Hematopoietic multipotent progenitor cell treated with erythropoietin and hydrocortisone succinate and interleukin-3 and kit ligand, for 15 days (in vitro differentiated cells): ENCODE measurements at places on chromosomes 2 and 18.

- DNase-seq: no peak
Measured at GRCh38 chr2:215870088-215870490, 143.3 kb downstream of the MREG start.

DNA sequence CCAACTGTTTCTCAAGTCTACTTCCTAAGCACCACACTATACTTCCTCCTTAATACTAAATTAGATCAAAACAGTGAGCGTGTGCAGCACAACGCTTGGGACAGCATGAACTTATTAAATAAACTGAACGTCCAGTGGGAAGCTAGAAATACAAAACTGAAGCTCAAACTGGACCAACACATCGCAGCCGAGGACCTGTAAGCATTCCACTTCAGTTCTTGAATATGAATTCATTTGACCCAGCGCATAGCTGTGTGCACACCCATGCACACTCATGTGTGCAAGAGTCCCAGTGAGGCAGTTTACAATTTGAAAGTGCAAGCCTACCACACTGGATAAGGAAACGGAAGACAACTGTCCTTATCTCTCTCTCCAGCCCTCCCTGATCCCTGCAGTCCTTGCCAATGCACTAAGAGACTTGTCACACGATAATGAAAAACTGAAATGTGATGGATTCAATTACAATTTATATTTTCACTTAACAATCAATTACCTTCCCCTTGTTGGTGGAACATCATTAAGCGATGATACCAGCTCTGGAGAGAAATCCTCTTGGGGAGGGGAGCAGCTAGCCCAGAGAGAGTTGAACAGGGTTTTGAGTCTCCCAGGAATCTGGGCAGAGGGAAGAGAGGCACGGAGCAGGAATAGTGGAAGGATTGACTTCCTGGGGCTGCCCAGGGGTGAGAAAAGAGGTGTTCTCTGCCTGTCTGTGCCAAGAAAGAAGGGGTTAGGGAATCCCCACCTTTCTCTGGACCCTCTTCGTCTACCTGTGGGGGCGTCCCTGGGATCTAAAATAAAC is 186.5 kb upstream of the KLHL29 start:
- DNase-seq: no peak

GRCh38 chr18:22412176-22412911 is 5.4 kb downstream of the CTAGE1 start:
- no peak for DNase-seq

DNA sequence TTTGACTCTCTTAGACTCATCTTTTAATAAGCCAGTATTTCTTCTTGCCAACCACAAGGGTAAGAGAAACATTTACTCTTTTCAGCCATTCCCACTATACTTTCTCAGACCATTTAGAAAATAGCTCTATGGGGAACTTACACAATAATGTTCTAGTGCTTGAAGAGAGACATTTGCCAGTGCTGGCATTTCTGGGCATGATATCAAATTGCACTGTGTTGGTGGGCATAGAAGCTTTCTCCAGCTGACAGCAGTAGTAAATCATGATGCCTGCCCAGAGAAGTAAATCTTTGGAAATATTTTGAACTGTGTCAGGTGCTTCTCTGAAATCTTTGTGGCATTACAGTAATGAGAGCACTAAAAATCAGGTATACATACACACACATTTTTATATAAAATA is 346.6 kb downstream of the CBLN2 start:
- no peak for DNase-seq

GRCh38 chr2:196337208-196337953 is 166.0 kb upstream of the STK17B start:
- peak; percentile 14 for DNase-seq

DNA sequence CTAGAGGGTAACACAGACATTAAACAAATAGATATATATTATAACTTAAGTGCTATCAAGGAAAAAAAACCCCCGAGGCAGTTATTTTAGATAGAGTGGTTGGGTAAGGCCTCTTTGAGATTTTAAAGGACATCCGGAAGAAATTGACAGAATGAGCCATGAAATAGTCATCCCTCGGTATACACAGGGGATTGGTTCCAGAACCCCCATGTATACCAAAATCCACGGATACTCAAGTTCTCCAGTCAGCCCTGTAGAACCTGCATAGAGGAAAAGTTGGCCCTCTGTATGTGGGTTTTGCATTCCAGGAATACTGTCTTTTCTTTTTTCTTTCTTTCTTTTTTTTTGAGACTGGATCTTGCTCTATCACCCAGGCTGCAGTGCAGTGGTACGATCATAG is 2.0 kb downstream of the DHX57 start:
- DNase-seq: no peak

GRCh38 chr2:85710687-85711577 is 16.8 kb downstream of the GNLY start:
- DNase-seq: no peak

GRCh38 chr18:32804134-32804888 is 31.5 kb upstream of the KLHL14 start:
- no peak for DNase-seq

DNA sequence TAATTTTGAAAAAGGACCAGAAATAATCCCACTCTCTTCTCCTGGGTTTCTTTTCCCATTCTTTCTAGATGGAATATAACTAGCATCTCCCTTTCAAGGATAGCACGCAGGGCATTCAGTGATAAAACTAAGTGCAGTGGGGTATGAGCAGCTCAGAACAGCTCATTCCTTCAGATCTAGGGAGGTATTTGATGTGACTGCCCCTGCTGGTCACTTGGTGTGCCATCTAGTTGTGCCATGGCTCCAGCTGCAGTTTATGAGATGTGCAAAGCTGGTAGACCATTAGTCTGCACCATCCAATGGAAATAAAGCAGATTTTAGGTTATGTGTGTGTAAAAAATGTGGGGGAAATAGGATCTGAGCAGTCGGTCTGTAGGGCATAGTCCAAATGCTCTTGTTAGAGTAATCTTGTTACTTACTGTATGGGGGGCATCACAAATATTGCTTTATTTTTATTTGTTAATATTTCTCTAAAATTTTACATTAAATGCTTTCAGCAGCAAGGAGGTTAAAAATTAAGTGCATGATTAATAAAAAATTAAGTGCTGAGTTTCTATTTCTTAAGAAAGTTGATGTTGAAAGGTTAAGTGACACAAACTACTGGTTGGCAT is 38.9 kb downstream of the CTAGE1 start:
- DNase-seq: no peak

DNA sequence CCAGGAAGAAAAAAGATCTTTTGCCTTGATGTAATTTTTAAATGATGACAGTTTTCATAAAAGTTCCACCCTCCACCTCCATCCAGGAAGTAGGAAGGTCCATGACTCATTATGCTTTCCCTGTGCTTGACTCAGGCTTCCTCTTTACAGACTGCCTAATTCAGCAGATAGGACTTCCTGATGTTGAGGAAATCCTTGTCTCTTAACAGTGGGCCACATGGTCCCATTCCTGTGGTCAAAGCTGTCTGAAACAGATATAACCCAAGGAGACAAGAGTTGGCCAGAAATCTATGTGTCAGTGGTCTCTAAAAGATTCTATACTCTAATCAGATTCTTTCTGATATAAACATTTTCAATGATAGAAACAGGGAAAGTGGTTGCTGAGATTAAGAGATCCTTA is 119.1 kb downstream of the BAZ2B start:
- no peak for DNase-seq

- no peak for DNase-seq
Measured at GRCh38 chr2:160635488-160635887, 141.9 kb upstream of the RBMS1 start.

DNA sequence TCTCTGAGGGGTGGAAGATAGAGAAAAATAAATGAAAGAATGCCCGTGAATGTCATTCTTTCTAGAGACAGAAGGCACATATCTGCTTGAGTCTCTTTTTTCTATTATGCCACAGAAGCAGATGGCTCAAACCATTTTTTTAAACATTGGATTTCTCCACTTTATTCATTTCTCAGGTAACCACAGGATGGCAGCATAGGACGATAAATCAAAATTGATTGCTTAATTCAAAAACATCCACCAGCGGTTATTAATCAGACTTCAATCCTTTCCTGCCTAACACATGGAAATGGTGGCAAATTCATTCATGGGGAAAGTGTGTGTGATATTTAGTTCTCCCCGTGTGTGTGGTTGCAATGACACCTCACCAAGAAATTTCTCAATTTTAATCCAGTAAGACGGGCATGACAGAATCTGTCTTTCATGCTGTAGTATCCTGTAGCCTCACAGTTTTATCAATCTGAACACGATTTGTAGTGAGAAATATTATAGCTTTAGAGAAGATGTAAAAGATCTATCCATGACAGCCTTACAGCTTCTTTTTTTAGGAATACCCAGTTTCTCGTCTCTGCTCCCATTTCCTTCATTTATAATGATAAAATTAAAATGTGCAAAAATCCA is 72.2 kb downstream of the DSC3 start:
- DNase-seq: no peak

- DNase-seq: no peak
Measured at GRCh38 chr2:159228081-159228581, 58.4 kb downstream of the WDSUB1 start.

DNA sequence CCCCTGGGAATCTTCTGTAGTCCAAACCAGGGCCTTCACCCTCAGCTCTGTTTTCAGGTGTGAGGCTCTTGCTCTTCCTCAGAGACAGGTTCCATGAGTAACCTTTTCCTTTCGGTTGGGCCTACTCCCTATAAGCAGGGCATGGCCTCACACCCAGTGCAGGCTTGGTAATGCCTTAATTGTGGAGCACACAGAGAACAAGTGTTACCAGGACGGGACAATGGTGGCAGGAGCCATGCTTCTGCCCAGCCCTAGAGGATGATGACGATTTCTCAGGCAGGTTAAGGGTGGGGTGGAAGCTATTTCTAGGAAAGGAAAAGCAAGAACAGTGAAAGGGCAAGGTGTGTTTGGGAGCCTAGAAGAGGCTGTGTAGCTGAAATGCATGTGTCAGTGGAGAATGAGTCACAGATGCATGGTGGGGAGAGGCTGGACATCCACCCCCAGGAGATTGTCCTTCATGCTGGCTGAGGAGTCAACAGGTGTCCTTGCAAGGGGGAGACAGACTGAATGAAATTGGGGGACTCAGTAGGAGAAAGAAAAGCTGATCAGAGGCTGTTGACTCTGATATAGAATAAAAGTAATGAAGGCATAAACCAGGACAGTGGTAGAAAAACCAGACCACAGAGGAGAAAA is 22.0 kb upstream of the SERPINB12 start:
- DNase-seq: no peak

DNA sequence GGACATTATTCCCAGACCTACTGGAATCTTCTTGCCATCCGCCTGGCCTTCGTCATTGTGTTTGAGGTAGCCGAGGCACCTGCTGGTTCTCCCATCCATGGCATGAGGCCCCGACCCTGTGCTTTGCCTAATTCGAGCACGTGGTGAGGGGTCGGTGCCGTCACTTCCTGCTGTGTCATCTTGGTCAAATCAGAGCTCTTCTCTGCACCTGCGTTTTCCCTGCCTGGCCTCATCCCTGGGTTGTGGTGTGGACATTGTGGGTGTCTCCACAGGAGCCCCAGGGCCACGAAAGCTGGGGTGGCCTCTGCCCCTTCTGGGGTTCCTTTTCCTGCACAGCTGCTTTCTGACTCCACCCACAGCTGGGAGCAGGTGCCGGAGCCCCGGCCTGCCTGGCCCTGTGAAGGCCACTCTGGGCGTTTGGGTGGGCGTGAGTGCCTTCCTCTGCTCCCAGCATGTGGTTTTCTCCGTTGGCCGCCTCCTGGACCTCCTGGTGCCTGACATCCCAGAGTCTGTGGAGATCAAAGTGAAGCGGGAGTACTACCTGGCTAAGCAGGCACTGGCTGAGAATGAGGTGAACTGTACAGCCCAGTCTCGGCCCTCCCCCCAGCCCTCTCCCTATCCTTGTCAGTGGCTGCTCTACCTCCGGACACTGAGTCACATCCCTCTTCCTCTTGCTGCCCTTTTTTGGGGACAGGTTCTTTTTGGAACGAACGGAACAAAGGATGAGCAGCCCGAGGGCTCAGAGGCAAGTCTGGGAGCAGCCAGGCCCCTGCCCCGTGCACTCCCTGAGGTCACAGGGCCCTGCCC is 34.9 kb downstream of the ANO7 start:
- DNase-seq: no peak

- no peak for DNase-seq
Measured at GRCh38 chr18:51610481-51610880, 413.0 kb upstream of the MEX3C start.

- DNase-seq: peak; percentile 26
Measured at GRCh38 chr2:220687231-220687843, 884.8 kb downstream of the EPHA4 start.

- DNase-seq: no peak
Measured at GRCh38 chr2:208708486-208708885, 301.9 kb downstream of the PTH2R start.
